ENCODE measurements at places on chromosomes 4 and X.

DNA sequence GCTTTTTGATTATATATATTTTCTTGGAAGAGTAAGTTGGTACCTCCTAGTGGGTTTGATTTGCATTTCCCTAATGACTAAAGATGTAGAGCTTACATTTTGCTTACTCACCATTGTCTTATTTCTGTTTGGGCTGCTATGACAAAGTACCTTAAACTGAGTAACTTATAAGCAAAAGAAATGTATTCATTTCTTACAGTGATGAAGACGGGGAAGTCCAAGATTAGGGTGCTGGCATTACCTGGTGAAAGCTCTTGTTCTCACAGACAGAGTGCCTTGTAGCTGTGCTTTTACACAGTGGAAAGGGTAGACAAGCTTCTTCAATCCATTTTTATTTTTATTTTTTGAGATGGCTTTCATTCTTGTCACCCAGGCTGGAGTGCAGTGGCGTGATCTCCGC lies 229.2 kb upstream of the AGA start:
- DNase-seq = no peak

DNA sequence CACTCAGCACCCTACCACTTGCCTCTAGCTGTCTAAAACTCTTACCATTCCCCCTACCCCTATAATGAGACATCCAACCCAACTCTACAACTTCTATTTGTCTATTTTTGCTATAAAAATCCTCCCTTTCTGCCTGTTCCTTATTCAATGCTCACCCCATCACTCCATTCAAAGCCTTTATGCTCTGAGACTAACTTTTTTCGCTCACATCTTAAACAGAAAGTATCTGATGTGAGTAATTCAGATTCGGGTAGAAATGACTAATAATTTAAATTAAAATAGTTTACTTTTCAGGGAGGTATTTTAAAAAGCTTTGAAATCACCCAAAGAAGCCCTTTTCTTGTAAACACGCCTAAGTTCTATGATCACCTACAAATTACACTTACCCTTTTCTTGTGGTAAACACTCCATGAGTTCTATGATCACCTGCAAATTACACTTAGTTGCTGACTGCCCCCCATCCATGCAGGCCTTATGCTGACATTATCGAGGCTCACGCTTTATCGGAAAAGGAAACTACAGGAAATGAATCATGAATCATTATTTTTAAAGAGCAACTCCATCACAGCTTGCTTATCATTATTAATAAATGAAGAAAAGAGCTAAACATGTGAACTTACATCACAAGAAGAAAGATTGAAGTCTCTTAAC lies 168.7 kb upstream of the PPP1R2C start:
- no peak for DNase-seq

GRCh38 chrX:103439161-103439560 lies 62.8 kb downstream of the BEX3 start:
- DNase-seq = no peak

DNA sequence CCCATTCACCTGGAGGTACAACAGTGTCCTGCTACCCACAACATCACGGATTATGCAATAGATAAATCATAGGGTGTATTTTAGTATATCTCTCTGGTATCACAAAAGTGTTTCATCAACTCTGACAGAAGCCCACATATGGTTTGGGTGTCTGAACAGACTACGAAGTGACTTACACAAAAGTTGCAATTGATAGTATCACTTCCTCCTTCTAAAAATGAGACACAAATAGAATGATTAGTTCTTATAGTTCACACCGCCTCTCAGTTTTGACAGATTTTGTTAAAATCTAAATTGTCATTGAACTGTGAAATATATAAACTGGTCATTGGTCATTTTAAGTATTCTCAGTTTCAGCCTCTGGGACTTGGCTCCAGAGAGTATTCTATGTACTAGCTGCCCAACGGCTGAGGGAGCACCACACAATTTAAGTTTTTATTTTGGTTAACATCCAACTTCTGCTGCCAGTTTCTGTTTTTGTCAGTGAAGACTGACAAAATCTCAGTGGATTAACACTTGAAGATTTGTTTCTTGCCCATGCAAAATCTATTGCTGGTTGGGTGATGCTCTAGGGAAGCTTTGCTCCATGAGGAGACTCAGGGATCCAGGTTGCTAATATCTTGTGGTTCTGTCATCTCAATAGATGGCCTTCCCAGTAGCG lies 113.8 kb upstream of the PUDP start:
- no peak for DNase-seq

- DNase-seq = peak; percentile 17
Measured at GRCh38 chr4:174764105-174764729, 64.8 kb downstream of the GLRA3 start.

- DNase-seq = no peak
Measured at GRCh38 chrX:23908219-23909004, 606 bp downstream of the CXorf58 start.

GRCh38 chrX:427812-428725 lies 41.4 kb upstream of the PPP2R3B start:
- DNase-seq = peak; percentile 6

- DNase-seq = no peak
Measured at GRCh38 chrX:24293412-24293811, 20.5 kb downstream of the SUPT20HL2 start.

DNA sequence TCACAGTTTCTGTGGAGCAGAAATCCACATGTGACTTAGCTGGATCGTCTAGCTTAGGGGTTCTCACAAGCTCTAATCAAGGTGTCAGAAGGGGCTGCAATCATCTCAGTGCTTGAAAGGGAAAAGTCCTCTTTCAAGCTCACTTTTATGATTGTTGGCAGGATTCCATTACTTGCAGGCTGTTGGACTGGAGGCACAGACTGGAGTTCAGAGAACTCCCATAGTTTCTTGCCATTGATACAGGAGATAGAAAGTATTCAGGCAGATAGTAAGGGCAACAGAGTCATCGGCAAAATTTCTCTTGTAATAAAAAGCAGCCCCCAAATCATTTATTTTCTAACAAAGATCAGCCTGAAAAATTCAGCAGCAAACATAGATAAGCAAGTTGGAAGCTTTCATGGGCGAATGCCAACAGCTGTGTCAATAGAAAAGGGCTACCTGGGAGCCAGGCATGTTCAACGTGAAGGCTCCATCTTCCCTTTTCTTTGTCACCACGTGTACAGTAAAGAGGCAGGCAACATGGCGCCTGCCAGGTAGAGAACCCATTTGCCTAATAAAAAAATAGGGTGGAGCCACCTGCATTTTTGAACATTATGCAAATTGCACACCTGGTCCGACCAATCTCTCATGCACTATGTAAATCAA lies 64.4 kb downstream of the CXCL13 start:
- no peak for DNase-seq

DNA sequence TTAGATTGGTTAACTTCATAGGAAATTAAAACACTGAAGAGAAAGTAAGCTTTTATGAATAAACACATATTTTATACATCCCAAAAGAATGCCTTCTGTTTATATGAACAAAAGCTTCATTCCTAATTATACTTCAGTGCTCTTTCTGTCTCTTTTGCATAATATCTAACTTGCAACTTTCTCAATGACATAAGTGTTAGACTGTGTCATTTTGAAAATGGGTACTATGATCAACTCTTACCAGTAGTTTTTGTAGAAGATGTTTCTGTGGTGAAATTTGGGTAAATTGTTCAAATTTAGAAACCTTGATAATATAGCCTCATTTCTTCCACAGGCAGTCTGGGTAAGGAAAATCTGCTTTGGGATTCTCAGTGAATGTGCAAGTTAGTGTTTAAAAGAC lies 991.4 kb downstream of the CCSER1 start:
- DNase-seq = no peak

DNA sequence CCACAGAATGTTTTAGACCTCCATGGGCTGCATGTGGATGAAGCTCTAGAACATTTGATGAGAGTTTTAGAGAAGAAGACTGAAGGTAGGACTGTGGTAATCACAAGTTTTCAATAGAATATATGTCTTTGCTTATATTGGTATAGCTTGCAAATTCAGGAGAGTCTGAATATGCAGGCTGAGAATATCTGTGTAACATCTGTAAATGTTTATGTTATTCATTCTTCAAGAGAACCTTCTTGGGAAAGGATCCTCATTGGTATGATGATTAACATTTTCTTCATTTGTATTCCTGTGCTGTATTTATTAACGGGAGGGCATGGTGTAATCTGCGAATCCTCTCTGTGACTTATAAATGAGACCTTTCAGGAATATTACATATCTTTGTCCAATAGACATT lies 52.1 kb upstream of the RHOH start:
- DNase-seq = no peak

GRCh38 chrX:102155806-102156179 lies at the start of gene BEX5:
Gene BEX5, minus strand, starts transcription at chrX:102155977. Its CDS starts 1,712 bp downstream, at chrX:102154265.
- no peak for DNase-seq

DNA sequence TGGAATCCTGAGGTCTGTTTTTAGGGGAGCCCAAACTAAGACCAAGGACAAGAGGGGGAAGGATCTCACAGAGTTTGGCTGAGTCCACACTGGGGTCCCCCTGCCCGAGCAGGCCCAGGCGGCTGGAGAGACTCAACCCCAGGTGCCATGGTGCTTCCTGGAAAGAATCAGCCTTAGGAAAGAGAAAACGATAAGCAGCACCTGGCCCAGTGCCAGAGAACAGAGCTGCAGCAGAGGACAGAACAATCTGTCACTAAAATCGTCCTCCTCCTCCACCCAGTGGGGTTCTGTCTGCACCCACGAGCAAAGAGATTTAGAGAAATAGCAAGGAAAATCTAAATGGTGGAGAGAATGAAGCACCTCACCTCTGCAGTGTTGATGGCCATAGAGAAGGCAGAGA lies 470.5 kb downstream of the BCOR start:
- DNase-seq = no peak

DNA sequence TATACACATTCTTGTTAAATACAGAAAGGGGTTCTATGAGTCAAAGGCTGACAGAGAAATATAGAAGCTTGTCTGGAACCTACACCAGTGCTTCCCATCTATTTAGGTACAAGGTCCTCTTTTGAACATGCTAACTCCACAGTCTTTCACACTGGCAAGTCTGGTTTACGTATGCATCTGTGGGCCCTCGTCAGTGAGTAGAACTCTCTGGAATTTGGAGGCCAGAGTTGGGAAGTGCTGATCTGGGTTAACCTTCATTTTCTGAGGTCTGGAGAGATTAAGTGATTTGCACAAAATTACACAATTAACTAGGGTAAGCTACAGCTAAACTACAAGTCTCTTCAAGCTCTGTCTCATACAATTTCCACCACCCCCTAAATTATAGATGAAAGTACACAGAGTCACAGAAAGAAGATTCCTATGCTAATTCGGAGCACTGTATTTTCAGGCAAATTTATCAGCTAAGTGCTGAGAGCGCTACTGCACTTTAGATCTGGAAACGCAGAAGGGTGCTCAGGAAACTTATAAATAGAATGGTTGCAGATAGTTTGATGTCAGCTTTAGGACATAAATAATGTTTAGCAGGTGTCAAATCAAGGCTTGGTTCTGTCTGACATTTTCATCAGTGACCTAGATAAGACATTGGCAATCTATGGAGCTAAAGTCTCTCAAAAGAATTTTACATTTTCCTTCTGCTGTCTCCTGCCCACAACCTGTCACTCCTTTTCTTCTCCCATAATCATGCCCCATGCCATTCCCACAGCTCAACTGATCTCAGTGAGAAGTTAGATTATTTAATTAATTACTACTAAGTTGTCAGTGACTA lies 43.0 kb upstream of the PDLIM5 start:
- no peak for DNase-seq

DNA sequence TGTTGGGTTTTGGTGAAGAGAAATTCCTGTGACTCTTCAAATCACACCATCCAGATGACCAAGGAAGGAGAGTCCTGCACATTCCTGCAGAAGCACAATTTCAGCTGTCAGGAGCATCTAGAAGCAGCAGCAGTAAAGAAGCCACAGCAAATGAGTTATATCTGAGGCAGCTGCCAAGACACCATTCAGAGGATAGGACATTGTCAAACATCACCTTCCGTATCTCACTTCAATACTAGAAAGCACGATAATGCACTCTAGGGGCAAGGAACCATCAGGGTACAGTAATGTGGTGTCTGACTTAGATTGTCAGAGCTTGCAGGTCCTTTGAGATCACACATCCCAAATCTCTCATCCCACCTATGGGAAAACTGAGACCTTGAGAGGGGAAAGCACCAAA lies 134.5 kb downstream of the COL4A6 start:
- no peak for DNase-seq

GRCh38 chr4:3700736-3701135 lies 65.4 kb upstream of the ADRA2C start:
- no peak for DNase-seq

DNA sequence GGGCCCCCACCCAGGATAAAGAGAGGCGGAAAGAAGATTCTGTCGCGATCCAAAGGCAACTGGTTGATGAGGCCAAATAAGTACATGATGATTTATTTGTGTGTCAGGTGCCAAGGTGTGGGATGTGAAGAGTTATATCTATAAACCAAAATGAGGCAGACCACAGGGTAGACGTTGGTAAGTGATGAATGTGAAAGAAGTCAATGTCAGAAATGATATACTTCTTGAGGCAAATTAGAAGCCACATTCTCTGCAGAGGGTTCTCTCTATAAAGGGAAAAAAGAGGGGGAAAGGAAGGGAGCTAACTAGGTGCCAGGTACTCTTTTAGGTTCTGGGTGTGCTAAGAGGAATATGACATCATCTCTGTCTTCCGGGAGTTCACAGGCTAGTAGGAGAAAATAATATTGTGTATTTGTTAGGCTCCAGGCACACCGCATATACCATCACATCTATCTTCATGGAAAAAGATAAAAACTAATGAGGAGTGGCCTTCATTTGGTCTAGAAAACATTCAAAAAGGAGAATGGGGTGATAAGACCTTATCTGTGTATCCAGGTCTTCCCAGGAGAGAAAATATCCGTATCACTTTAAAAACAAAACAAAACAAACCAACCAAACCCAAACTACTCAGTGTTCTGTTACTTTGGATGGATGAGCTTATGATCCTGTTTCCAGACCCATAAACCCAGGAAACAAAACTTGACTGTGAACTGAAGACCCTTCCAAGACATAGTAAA lies 4.8 kb upstream of the SH2D1A start:
- DNase-seq = no peak

DNA sequence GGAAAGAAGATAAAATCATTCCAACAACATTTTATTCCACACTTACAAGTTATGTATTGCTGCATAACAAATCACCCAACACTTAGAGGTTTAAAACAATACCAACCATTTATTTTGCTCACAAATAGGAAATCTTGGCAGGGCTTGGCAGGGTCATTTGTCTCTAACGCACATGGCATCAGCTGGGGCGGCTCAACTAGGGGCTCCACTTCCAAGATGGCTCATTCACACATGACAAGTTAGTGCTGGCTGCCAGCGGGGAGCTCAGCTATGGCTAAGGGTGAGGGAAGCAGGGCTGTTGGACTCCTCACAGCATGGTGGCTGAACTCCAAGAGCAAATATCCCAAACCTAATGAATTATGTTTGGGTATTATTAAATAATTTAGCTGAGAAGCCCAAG lies 377.0 kb downstream of the ZNF674 start:
- DNase-seq = no peak

DNA sequence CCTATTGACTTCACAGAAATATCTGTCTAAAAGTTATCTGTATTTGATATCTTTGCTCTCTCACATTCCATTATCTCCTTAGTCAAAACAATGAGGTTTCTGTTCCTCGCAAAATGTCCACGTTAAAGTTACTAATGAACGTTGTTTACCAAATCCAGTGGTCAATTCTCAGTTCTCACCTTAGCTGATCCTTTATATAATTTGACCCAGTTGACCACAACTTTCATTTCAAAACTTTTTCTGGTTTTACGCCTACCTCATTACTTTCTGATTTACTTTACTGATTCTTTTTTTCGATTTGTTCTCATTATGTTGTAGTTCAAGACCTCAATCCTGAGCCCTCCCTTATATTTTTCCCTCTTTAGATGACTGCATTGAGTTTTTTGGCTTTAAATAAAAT lies 186.6 kb downstream of the IL1RAPL1 start:
- no peak for DNase-seq

- DNase-seq = no peak
Measured at GRCh38 chr4:156790866-156791265, 180.7 kb downstream of the PDGFC start.
